ENCODE measurements at places on chromosomes 6 and 20.

DNA sequence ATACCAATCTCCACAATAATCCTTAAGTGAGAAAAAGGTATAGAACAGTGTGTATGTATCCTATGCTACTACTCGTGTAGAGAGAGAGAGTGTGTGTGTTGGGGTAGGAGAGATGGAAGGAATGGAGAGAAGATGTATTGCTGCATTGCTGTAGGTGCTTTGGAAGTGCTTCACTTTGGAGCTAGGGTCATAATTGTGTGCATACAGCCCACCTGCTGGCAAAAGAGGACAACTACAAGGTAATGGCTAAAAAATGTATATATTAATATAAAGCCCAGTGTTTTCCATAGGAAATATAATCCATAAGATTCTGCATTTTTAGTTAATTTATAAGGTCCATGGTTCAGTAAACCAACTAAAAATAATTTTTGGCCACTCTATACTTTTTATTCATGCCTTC is 36.1 kb downstream of the SERAC1 start:
- DNase-seq = no peak

DNA sequence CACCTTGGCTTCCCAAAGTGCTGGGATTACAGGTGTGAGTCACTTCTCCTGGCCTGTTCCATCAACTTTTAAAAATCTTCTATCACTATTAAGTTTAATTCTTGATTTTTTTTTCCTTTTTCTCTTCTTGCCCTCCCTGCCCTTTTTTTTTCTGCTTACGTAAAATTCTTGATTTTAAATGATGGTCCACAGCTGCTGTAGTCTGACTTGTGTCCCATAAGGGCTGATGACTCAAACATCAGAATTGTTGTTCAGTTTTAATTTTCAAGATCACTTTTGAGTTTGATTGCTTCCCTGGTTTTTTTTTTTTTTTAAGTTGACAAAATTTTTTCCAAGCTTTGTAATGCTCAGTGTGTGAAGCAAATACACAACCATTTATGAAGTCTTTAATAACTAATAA is 61.9 kb downstream of the CBFA2T2 start:
- DNase-seq = no peak

DNA sequence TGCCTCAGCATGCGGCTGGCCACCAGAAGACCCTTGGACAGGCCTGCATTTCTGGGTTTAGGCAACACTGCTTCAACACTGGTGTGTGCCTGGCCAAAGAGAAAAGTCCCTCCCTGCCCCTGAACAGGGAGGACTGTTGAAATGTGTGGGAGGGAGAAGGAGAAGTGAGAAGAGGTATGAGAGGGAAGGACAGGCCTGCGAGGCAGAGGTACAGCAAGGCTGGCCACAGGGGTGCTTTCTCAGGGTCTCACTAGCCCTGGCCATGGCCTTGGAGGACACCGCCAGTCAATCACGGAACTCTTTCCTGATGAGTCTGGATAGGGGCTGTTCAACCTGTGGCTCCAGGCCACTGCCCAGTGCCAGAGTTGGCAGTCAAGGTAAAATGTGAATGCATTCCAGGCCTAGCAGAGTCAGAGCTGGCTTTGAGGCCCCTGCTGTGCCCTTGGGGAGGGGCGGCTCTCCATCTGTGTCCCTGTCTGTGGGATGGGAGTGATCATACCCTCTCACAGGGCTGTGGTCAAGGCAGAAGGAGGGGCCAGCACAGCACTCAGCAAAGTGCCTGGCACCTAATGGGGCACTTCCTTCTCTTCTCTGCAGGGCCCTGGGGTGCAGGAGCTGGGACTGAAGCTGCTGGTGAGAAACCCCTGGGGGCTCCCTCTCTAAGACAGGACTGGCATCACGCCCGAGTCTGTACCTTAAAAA is 43.2 kb upstream of the CDH22 start:
- no peak for DNase-seq

DNA sequence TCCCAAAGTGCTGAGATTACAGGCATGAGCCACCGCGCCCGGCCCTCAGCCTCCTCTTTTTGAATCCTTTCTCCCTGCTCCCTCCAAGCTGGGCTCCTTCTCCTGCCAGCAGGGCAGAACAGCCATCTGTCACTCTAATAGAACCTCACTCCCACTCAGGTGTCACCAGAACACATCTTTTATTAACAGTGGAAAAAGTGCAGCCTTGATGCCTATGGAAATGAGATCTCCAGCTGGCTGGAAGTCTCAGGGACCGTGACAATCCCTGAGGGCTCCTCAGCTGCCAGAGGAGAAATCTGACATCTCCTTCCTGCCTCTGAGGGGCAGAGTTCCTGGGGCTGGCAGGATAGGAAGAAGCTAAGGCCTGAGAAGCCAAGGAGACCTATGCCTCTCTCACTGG is 28.0 kb downstream of the TMC2 start:
- peak; percentile 57 for DNase-seq

- DNase-seq = no peak
Observed at GRCh38 chr6:91716361-91716760, 1129.5 kb upstream of the MAP3K7 start.

GRCh38 chr6:126539022-126539421 is 199.1 kb downstream of the CENPW start:
- no peak for DNase-seq

DNA sequence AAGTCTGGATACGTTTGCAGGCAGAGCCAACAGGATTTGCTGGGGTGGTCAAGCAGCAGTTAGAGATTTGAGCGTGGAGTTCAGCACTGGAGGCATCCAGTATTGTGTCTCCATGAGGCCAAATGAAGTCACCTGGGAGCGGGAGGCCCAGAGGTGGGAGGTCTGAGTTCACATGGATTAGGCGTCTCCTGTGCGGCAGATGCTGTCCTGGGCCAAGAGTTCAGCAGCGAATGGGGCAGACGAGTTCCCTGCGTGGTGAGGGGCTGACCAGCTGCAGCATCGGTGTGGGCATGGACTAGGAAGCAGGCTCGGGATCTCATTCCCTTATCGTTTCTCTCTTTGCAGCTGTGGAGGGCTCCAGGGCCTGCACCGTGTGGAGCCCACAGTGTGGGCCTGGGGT is 66.2 kb downstream of the BCAS4 start:
- no peak for DNase-seq

DNA sequence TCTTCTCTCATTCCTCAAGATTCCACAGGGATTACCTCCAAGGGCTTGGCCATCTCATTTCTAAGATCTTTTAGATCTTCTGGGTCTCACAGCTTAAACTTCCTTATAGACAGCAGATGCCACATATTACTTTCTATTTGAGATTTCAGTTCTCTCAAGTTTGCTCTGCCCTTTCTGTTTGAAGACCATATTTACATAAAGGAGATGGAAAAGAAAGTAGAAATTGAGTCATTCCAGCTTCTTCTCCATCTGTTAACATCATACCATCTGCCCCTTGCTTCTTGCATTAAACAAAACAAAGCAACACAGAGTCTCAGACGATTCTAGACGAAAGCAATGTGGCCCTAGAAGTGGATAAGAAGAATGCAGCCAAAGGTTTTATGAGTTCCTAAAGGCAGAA is 203.4 kb downstream of the TTLL2 start:
- DNase-seq = no peak

DNA sequence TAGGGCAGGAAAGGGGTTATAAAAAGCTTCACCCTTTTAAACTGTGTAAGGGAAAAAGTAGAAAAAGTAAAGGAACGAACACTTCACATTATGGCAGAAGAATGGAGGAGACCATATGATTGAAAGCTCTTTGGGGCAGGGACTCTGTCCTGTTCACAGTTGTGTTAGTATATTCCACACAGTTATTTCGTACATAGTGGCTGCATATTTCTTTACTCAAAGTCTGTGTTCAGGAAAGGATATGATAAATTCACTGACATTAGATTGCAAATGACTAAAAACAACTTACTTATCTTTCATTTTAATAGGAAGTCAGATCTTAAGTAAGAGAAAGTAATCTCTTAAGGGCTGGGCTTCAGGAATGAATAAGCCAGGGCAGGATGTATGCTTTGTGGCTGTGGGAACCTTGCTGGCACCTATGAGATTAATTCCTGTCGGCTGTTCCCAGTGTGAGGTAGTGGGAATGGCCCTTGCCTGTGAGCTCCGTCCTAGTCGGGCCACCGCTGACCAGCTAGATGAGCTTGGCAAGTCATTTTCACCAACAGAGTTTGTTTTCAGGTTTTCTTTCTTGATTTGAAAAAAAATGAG is 11.2 kb downstream of the PPP1R14C start:
- no peak for DNase-seq

GRCh38 chr20:848193-848592 is 14.7 kb downstream of the FAM110A start:
- DNase-seq = no peak

DNA sequence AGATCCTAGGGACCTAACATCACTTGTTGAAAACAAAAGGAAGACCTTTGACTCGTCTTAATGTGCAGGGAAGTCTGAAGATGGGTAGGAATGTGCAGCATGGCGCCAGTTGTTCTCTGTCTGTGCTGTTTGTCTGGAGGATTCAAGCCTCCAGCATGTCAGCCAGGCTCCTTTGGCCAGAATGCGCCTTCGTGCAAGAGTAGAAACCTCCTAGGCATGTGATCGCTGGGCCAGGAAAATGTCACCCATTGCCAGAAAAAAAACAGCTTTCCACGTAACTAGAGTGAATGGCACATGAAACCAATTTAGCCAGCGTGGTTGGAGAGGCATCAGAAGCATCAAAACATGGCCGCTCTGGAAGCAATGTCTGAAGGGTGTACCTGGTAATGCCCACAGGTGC is 132.7 kb downstream of the EDN1 start:
- DNase-seq = no peak

GRCh38 chr20:52420805-52421204 is 229.2 kb upstream of the ZFP64 start:
- no peak for DNase-seq

DNA sequence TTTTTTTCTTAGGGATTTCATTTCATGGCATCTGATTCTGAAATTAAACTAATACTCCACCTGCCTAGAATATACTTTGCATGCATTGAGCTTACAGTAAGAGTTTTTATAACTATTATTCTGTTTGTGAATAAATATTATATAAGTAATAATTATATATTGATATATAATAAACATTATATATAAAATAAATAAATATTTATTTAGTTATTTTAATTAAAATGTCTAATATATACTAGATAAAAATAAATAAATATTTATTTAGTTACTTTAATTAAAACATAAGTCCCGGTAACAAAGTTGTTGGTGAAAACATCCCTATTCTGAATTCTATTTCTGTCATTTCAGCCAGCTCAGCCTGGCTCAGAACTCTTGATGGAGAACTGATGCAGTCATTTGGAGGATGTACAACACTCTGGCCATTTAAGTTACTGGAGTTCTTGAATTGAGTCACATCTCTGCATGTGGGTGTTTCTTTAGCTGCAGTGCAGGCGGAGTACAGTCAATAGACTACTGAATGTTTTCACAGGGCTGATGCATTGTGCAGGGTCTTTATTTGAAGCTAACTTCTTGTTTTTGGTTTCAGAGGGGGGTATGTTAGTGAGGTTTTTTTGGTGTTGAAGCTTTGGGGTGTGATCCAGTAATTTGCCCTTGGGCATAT is 508.9 kb upstream of the ADGRB3 start:
- DNase-seq = no peak

DNA sequence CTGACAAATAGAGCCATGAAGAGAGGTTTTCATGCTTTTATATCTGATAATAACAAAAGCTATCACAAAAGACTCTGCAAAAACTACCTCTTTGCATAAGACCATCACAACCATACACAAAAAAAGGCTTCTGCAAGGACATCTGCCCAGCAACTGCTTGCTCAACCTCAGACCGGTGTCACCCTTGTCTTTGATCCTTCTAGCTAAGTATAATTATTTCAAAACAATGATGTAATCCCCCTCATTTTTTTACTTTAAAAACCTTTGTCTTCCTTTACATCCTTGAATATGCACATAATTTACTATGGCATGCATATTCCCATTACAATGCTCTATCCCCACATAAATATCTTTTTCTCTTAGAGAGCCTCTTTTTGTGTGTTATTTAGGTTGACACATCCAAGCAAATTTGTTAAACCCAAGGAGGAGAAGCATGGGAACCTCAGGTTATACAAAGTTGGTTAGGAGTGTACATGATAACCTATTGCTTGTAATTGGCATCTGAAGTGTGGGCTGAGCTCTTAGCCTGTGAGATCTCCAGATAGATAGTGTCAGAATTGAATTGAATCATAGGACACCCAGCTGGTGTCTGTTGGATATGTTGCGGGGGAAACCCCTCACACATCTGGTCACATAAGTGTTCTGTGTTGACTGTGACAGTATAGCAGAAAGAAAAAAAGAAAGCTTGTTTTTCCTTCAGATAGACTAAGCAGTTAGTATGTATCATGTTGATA is 20.7 kb upstream of the CGA start:
- DNase-seq = no peak

- DNase-seq = no peak
Observed at GRCh38 chr6:170099387-170099786, 191.5 kb downstream of the DLL1 start.

DNA sequence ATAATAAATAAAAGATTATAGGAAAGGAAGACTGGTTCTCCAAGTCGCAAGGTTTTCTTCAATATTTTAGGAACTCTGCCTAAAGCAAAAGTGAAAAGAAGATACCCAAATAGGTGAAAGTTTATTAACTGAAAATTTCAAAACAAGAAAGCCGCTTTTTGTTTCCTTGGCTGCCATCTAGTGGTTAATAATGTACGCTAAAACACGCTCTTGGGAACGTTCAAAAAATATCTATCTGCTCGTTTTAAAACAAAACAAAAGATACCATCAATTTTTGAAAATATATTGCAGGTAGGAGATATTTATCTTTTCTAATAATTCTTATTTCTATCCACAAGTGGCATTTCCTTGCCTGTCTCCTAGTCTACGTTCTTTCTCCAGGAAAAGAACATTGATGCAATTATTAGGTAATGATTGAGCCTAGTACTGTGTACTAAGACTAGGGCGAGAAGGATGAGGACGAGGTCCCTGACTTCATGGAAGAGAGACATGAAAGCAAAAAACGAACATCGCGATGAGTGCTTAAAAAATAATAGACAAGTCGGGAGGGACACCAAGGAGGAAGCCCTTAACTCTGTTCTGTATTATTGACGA is 97.2 kb downstream of the SPTLC3 start:
- no peak for DNase-seq
